Activated CD8-positive, alpha-beta memory T cell treated with anti-CD3 and anti-CD28 coated beads, Interleukin-2, amount 10 ng/mL, durations not matched to agents 7 days and 5 days (primary cell): ENCODE measurements at places on chromosomes 6 and 20. TPM values are rescaled to one million over a fixed set of nuclear protein-coding genes. Genes with fewer than 3 reads are reported as not detected.
A peak's percentile ranks its signal among the peaks of the same experiment; 100 is the strongest.

GRCh38 chr6:46054516-46054915 is 38.9 kb upstream of the CLIC5 start:
- H3K27ac ChIP-seq, result no peak overlapping the region
- H3K4me3 ChIP-seq, result no peak overlapping the region
- DNase-seq, result no peak

- peaks cover 21% of the 10 kb centered on the region for H3K27me3 ChIP-seq
- H3K4me1 ChIP-seq, result peaks cover 2% of the 10 kb centered on the region
- no peaks in the 10 kb centered on the region for H3K36me3 ChIP-seq
- no peak overlapping the region for H3K27ac ChIP-seq
- no peak overlapping the region for H3K4me3 ChIP-seq
These were observed 211.9 kb upstream of the RNF24 start for GRCh38 chr20:4227085-4227821.

DNA sequence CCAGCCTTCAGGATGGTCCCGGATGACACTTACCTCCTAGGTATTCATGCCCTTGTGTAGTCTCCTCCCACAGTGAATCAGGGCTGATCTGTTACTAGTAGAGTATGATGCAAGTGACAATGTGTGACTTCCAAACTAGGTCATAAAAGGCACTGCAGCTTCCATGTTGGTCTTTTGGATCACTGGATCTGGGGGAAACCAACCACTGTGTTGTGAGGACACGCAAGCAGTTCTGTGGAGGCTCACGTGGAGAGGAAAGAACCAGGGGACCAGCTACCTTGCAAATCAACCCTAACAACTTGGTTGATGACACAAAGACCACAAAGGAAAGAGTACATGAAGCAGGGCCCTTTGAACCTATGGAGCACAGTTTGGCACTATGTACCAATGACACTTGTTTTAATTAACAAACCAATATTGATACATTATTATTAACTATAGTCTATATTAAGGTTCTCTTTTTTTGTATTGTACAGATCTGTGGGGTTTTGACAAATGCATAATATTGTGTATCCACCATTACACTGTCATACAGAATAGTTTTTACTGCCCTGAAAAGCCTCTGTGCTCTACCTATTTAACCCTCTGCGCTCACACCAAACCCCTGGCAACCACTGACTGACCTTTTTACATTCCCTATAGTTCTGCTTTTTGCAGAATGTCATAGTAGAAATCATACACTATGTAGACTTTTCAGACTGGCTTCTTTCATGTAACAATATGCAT is 16.3 kb upstream of the SDCBP2 start:
- peaks cover 31% of the 10 kb centered on the region for H3K36me3 ChIP-seq
- no peak overlapping the region for H3K4me3 ChIP-seq
- peak; percentile 41 for DNase-seq
- H3K27me3 ChIP-seq, result no peaks in the 10 kb centered on the region
- H3K4me1 ChIP-seq, result peaks cover 33% of the 10 kb centered on the region

DNA sequence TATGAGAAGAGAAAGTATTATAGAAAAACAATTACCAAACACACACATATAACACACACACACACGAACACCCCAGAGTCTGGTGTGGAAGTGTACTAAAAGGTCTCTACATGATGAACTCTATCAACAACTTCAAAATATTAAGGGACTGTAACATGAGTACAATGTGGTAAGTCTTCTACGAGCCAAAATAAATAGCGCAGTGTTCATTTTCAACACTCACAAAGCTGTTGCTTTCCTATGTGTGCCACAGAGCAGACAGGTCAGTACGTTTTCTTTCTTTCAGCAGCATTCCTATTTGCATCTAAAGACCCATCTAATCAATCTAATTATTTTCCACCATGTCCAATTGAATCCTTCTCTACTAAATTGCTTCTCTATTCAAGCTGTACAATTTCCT is 12.1 kb upstream of the CNKSR3 start:
- no peak overlapping the region for H3K27ac ChIP-seq
- H3K4me3 ChIP-seq, result no peak overlapping the region
- H3K27me3 ChIP-seq, result peaks cover 13% of the 10 kb centered on the region
- H3K36me3 ChIP-seq, result no peaks in the 10 kb centered on the region
- H3K4me1 ChIP-seq, result peaks cover 3% of the 10 kb centered on the region

DNA sequence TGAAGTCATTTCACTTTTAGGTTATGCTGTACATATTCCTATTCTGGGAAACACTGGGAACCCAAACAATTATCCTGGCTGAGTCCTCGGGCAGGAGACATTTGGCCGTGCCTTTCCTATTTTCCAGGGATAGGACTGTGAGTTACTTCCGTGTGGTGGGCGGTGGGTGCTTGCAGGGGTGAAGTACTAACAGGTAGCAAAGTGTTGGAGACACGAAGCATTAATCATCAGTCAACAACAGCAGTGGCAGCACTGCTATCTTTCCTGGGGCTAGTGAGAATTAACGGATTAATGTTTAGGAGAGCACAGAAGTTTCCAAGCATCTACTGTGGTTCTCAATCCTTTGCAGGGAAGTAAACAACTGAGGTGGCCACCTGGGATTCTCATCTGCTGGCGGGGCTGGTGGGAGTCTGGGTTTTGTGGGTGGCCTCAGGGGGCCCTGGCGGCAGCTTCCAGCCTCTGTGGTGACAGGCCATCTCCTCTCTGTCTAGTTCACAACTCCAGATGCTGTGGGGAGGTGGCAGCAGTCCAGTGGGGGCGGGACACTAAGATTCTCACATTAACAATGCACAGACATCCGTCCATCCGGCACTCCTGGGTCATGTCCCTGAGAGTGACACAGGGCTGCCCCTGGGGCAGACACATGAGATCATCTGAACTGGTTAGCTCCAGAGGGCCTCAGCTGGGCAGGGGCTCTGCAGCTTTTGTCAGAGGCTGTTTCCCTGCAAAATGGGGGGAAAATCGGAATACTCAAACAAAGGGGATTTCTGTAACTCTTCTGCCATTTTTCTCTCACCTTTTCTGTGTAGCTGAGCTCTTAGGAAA is 90.9 kb downstream of the GJA10 start:
- no peak overlapping the region for H3K27ac ChIP-seq
- no peak overlapping the region for H3K4me3 ChIP-seq
- peaks cover 35% of the 10 kb centered on the region for H3K4me1 ChIP-seq
- no peak for DNase-seq
- no peaks in the 10 kb centered on the region for H3K27me3 ChIP-seq

GRCh38 chr20:50481741-50482140 is 28.4 kb upstream of the PTPN1 start:
- no peak for DNase-seq
- no peak overlapping the region for H3K4me3 ChIP-seq
- peaks cover 56% of the 10 kb centered on the region for H3K4me1 ChIP-seq
- H3K36me3 ChIP-seq, result peaks cover 7% of the 10 kb centered on the region
- H3K27me3 ChIP-seq, result no peaks in the 10 kb centered on the region

GRCh38 chr20:10217721-10218410 is 764 bp upstream of the SNAP25 start:
- no peak overlapping the region for H3K27ac ChIP-seq
- peak overlapping the region; percentile 41 for H3K4me3 ChIP-seq
- H3K4me1 ChIP-seq, result peaks cover 6% of the 10 kb centered on the region
- peaks cover 40% of the 10 kb centered on the region for H3K27me3 ChIP-seq
- DNase-seq, result no peak

The COL11A2 gene
- 0.79 TPM for total RNA-seq

The NECAB3 gene
- total RNA-seq, result 28.3 TPM

The ETV7 gene
- 5.9 TPM for total RNA-seq

DNA sequence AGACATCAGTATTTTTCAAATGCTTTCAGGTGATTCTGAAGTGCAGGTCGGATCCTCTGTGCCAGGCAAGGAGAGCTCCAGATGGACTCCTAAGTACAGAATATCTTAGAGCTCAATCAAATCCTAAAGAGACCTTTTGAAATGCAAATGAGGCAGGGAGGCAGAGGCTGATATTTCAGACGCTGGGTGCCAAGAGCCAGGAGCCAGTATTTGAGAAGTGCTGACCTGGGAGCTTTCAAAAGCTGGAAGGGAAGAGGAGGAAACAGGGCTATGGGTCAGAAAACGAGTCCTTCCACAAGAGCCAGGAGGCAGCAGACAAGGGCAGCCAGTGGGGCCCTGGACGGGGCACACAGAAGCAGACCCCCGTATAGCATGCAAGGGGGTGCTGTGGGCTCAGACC is 46.1 kb upstream of the DSN1 start:
- no peak overlapping the region for H3K4me3 ChIP-seq
- H3K36me3 ChIP-seq, result no peaks in the 10 kb centered on the region
- H3K27me3 ChIP-seq, result no peaks in the 10 kb centered on the region
- H3K27ac ChIP-seq, result no peak overlapping the region
- DNase-seq, result no peak

The FOXP4 gene
- total RNA-seq, result 6.5 TPM

DNA sequence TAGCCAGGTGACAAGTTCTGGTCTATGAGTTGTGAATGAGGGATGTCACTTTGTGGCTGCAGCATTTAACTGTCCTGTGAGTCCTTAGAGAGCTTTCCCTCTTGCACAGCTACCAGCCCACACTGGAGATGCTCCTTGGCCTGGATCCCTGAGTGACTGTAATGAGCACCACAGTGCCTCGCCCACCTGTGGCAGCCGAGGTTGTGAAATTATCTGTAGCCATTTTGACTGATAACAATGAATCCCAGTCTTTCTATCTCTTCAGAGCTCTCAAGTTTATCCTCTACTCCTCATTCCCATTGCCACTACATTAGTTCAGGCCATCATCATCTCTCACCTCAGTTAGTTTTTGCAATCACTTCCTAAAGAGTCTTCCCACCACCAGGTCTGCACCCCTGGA is 41.3 kb upstream of the BEND3 start:
- no peaks in the 10 kb centered on the region for H3K36me3 ChIP-seq
- no peak for DNase-seq
- H3K27ac ChIP-seq, result no peak overlapping the region
- H3K4me1 ChIP-seq, result no peaks in the 10 kb centered on the region
- H3K4me3 ChIP-seq, result no peak overlapping the region

The LPIN3 gene
- 1.5 TPM for total RNA-seq

The NKAIN4 gene
- not detected for total RNA-seq

The RIPPLY2 gene
- not detected for total RNA-seq
